Activated CD4-positive, alpha-beta T cell treated with anti-CD3 and anti-CD28 coated beads, Interleukin-2, amount 10 ng/mL, durations not matched to agents 24 days and 14 days (primary cell): ENCODE measurements at places on chromosomes 5 and 9.

DNA sequence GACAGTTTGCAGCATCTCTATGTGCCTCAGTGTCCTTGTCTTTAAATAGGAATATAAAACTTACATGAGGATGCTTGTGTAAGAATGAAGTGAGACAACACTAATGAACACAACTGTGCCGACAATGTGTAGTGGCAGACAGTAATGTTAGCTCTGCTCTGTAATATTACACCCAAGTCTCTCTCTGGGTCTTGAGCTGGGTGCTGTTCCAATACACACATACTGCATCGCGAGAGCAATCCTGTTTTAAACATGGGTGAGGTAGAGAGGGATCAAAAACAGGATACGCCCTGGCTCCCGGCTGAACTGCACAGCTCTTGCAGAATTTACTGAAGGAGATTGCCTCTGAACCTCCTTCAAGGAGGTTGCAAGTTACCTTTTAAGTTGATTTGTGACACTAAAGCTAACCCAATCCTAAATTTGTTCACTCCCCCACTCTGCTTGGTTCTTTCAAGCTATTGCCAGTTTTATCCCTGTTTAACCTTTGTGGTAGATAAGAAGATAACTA lies 155.2 kb upstream of the ISL1 start:
- no peak for DNase-seq

DNA sequence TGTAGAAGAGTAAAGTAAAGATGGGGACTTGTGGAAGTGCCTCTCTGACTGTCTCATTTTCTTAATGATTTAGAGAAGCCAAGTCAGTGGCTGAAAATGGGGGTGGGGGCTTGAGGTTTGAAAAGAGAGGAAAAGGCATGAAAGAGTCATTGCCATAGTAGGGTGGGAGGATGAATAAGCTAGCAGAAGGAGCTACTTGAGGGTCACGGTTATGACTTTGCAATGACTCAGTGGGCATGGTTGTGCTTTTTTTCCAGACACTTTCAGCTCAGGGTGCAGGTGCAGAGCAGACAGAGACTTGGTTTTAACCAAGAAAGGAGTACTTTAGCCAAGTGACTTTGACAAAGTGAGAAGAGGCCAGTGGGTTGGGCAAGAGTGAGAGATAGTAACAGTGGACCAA lies 117.8 kb downstream of the PTTG1 start:
- DNase-seq, result peak; percentile 64

- no peak for DNase-seq
Observed at GRCh38 chr5:16000056-16000455, 179.5 kb downstream of the MARCHF11 start.

GRCh38 chr9:112061152-112061740 lies 113.9 kb downstream of the SUSD1 start:
- DNase-seq, result peak; percentile 82

DNA sequence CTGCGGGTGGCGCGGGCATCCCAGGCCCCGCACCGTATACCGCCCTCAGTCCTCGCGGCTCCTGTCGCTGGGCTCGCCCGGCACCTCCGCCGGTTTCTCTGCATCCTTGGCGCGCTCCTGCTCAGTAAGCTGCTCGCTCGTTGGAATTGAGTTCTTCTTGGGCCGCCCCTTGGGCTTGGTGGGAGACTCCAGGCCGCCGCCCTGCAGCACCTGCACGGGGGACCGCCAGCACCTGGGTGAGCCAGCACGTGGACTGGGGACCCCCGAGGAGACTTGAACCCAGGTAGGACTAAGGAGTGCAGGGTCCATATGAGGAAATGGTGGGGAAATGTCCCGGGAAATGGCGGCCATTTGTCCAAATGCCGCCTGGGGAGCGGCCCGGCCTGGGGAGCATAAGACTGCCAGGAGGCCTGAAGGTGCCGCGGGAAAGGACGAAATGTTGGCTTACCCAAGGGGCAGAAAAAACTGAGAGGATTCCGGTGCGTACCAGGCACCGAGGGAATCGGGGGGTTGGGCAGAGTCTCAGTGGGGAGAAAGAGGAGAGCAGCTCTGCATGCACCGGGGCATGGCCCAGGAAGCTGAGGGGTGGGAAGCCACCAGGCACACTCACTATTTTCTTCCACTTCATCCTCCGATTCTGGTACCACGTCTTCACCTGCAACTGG lies 2.9 kb downstream of the BARX1 start:
- no peak for DNase-seq

GRCh38 chr5:64147849-64148441 lies 17.7 kb upstream of the RNF180 start:
- DNase-seq, result no peak

- no peak for DNase-seq
Observed at GRCh38 chr5:151775025-151775606, 3.4 kb downstream of the G3BP1 start.

DNA sequence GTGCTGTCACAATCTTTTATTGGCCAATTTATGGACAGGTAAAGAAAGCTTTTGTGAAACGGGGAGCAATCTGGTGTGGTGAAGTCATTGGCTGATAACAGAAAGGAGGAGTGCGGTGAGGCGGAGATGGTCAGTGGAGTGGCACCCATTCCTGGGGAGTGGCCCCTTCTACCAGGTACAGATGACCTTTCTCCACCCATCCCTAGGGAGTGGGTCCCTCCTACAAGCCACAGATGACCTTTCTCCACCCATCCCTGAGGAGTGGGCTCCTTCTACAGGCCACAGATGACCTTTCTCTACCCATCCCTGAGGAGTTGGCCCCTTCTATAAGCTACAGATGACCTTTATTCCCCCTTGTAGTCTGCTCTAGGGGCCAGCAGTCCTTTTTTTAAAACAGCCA lies 267.6 kb upstream of the IRX2 start:
- DNase-seq, result no peak

GRCh38 chr5:32107291-32107690 lies 66.8 kb downstream of the GOLPH3 start:
- DNase-seq, result no peak

GRCh38 chr9:103261951-103262350 lies 266.8 kb downstream of the CYLC2 start:
- DNase-seq, result no peak

DNA sequence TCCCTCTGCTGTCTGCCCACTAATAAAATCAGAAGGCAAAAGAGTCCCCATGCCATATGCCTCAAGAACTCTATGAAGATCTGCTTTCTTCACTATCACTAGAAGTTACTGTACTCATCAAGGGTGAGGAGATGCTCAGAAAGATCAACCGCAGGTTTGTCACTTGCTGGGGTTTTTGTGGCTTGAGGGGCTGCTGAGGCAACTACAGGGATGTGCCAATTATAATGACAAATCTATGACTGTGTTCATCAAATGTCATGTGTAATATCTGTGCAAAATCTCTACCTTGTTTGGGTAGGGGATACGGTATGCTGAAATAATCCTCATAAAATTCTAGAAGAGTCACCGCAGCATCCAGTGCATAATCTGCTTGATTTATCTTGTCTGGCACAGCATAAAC lies 13.0 kb downstream of the ERAP1 start:
- peak; percentile 75 for DNase-seq

GRCh38 chr9:6598249-6598725 lies 47.2 kb downstream of the GLDC start:
- peak; percentile 58 for DNase-seq

DNA sequence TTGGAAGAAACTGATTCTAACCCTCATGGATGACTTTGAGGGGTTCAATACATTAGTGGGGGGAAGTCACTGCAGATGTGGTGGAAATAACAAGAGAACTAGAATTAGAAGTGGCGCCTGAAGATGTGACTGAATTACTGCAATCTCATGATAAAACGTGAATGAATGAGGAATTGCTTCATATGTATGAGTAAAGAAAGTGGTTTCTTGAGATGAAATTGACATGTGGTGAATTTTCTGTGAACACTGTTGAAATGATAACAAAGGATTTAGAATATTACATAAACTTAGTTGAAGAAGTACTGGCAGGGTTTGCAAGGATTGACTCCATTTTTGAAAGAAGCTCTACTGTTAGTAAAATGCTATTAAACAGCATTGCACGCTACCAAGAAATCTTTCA lies 113.0 kb downstream of the UGCG start:
- no peak for DNase-seq

- no peak for DNase-seq
Observed at GRCh38 chr9:131227112-131227958, 49.0 kb downstream of the FAM78A start.
